ENCODE measurements at places on chromosomes 11 and 22.
A peak's percentile ranks its signal among the peaks of the same experiment; 100 is the strongest.

GRCh38 chr11:58919561-58919960 lies 19.7 kb upstream of the GLYATL1 start:
- no peak for DNase-seq

DNA sequence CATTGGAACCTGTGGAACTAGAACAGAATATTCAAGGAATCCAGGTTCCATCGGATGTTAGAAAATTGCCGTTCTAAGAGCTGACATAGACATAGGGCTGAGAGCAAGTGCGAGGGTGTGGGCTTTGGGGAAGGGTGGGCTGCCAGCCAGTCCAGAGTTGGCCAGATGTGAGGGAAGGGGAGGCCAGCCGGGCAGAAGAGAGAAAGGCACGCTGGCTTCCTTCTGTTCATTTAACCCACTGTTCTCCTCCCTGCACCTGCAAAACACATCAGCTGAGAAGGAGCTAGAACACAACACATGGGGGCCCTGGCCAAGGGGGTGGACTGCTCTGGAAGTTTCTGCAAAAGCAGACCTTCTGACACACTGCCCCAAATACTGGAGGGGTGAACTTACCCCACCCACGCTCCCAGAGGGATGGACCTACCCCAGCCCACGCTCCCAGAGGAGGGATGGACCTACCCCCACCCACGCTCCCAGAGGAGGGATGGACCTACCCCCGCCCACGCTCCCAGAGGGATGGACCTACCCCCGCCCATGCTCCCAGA lies 98.0 kb downstream of the SHANK2 start:
- DNase-seq, result no peak

GRCh38 chr11:111402411-111402810 lies 23.3 kb upstream of the POU2AF1 start:
- DNase-seq, result no peak

GRCh38 chr11:105181100-105181499 lies 41.5 kb upstream of the CARD18 start:
- peak; percentile 2 for DNase-seq

DNA sequence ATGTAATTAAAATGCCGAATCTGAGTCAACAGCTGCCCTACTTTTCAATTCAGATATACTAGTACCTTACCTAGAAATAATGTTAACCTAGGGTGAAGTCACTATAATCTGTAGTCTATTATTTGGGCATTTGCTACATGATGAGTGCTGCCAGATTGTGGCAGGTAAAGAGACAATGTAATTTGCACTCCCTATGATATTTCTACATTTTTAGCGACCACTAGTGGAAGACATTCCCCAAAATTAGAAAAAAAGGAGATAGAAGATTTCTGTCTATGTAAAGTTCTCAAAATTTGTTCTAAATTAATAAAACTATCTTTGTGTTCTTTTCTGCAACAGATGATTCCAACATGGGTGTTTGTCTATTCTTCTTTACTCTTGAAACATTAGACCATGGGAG lies 14.1 kb downstream of the MS4A1 start:
- DNase-seq, result no peak

- DNase-seq, result peak; percentile 18
These were observed 906.9 kb upstream of the RAG2 start for GRCh38 chr11:37504921-37505320.

DNA sequence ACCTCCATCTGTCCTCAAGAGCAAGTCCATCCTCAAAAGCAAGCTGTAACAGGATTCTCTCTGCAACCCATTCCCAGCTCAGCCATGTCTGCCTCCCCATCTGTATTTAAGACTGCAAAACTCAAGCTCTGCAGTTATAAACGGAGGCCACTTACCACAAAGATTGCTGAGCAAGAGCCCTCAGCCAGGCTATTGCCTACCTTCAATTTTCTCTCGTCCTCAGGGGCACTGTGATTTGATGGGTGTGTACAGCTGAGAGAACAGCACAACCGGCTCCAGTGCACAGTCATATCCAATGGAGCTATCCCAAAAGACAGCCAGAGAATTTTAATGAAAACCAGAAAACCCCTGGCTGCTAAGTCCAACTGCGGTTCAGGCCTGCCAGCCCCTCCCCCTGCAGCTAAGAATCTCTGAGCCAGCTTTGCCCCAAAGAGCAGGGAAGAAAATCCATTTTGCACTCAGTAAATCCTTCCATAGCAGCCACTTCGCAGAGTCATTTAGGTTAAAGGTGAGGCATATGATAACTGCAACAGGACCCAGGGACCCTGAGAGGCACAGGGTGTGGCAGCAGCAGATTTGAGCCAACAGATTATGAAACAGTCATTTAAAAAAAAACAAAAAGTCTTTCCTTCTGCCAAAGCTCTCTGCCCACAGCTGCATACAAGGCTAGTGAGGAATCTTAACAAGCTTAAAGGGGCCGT lies 37.6 kb downstream of the RAB30 start:
- no peak for DNase-seq

GRCh38 chr11:116773203-116774097 lies 663 bp upstream of the BUD13 start:
- peak; percentile 73 for DNase-seq

DNA sequence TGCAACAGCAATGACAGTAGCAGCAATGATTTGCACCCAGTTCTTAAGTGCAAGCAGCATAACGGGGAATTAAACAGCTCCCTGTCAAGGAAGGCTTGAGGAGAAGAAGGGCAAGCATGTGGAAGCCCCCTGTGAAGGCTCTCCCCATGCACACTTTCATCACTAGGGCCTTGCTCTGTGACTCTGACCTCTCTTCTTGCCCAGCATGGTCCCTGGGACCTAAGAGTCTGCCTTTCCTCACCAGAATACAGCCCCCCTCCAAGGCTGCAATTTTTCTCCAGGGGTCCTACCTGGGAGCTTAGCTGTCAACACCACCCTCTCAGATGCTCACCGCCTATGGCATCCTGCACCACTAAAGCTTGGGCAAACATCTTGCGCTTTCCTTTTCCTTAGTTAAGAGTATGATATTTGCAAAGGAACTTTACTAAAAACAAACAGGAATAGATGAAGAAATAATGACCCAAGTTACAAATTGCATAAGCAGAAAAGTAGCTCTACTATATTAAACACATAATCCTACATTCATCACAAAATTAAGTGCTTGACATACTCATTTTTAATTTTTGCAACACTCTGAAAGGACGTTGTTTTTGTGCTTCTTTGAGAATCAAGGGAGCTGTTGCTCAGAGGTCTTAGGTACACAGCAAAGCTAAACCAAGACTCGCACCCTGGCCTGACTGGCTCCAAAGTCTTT lies 187.6 kb downstream of the ADAMTS15 start:
- DNase-seq, result no peak

DNA sequence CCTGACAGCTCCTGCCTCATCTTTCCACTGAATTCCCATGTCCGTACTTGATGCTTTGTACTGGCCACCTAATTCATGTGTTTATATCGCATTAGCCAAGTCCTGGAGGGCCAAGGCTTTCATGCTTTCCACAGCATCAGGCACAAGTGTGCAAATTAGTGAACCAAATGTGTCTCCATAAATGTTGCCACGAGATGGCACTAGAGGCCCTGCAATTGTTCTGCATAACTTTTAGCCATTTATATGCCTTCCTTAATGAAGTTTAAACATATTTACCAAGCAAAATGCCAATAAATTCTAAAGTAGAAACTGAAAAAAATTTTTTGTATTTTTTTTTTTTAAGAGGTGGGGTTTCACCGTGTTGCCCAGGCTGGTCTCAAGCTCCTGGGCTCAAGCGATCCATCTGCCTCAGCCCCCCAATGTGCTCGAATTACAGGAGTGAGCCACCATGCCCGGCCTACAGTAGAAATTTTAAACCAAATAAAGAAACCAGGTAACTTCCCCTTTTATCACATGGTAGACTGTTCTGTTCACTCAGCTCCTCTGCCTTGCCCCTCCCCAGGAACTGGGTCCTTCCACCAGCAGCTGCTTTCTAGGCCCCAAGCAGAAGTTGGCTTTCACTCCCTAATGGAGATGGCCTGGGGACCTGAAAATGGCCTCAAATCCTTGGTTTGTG lies 20.8 kb upstream of the IL18BP start:
- peak; percentile 59 for DNase-seq

DNA sequence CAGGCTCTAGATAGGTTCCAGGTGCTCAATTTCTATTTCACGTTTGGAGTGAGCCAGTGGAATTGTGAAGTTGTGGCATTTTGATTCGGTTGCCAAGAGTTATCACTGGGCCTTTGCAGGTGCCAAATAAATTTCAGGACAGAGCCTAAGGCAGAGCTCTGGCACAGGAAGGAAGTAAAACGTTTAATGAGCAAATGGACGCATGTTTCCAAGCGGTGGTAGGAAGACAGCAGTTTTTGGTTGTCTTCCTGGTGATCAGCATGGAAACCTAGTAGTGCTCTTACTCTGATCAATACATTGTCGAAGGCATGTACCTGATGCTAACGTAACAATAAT lies 452 bp downstream of the BIRC3 start:
- no peak for DNase-seq

DNA sequence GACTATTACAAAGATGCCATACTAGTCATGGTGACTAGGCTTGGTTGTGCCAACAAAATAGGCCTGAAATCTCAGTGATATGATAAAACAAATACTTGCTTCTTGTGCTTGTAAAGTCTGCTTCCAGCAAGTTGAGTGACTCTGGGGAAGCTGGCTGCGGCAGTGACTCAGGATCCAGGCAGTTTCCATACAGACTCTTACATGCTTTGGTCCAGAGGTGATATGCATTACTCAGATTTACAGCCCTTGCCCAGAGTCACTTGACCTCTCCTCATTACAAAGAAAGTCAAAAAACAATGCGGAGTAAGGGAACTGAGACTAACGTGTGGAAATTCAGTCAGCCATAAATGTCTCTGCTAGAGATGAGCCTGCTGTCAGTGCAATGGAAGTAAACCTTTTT lies 387.5 kb downstream of the KCNA4 start:
- DNase-seq, result no peak

Data from RKO (cell line).